ENCODE measurements at places on chromosomes 12 and 14.

DNA sequence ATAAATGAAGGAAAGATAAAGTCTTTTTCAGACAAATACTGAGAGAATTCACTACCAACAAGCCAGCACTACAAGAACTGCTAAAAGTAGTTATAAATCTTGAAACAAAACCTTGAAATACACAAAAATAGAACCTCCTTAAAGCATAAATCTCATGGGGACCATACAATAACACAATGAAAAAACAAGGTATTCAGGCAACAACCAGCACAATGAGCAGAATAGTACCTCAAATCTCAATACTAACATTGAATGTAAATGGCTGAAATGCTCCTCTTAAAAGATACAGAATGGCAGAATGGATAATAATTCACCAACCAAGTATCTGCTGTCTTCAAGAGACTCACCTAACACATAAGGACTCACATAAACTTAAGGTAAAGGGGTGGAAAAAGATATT lies 7.7 kb upstream of the IQSEC3 start:
- DNase-seq: no peak

DNA sequence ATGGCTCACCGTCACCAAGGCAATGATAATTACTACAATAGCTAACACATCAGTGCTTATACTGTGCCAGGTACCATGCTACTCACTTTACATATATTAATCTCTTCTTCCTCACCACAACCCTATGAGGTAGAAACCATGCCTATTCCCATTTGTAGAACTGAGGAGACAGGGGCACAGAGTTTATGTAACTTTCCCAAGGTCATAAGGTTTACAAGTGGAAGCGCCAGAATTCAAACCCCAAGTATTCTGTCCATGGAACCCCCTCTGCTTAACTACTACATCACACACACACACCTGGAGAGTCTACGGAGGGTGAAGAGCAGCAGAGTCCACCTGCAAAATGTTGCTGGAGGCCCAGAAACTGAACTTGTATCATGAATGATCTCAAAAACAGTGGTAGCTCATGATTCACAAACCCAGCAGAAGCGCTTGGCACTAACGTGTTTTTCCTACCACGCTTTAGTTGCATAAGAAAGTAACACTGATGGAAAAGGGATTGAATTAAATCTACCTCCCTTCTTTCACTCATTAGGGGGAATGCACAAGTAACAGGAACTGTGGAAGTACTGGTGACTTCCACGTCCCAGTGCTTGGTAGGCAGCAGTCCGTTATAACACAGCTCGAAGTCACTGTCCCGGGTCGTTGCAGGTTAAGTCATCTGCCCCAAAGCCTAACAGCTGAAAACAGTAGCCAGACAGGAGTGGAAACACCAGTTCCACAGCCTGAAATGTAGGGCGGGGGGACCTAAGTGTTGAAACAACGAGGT lies 2.0 kb downstream of the ITPR2 start:
- no peak for DNase-seq

DNA sequence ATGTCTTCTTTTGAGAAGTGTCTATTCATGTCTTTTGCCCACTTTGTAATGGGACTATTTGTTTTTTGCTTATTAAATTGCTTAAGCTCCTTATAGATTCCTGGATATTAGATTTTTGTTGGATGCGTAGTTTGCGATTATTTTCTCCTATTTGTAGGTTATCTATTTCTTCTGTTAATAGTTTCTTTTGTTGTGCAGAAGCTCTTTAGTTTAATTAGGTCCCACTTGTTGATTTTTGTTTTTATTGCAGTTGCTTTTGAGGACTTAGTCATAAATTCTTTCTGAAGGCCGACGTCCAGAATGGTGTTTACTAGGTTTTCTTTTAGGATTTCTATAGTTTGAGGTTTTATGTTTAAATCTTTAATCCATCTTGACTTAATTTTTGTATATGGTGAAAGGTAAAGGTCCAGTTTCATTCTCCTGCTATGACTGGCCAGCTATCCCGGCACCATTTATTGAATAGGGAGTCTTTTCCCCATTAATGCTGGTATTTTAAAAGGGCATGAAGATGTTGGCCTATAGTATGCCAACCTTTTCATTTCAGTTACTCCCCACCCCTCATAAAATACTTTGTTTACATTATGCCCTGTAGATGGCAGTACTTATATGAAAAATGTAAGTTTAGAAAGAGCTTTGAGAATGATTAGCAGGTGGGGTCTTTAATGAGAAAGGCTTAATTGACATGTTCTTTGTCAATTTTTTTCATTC lies 62.9 kb upstream of the PSMA6 start:
- DNase-seq: no peak

- no peak for DNase-seq
These were observed 86.2 kb upstream of the CSRP2 start for GRCh38 chr12:76964784-76965571.

DNA sequence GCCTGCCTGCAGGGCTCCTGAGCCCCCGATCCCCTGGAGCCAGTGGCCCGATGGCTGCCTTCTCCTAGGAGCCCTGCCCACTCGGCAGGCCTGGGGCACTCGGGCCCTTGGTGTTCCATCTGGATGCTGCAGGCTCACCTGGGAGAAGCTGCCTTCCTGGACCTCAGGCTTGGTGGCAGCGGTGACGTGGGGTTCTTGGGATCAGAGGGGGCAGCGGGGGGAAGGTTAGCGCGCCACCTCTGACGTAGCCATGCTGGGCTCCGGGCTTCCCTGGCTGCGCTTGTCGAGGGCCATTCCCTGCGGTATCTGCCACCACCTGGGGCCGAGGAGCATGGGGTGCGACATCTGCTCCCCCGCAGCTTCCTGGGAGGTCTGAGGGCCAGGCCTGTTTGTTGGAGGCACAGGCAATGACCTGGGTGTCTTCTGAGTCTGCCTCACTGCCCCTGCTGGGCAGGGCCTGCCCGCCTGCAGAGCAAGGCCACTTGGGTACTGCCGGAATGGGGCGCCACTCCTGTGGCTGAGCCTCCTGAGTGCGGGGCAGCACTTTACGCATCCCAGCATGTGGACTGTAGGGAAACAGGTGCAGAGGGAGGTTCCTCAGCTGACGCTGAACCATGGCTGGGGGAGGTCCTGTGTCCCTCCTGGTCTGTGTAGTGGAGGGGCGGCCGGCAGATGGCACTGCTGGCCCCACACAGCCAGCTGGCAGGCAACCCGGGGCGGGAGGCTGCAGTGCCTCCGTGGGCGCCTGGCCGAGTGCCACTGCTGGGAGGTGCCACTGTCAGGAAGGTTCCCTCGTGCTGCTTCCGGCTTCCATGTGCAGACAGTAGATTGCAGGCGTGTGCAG lies 20.3 kb downstream of the MTA1 start:
- DNase-seq: peak; percentile 38

DNA sequence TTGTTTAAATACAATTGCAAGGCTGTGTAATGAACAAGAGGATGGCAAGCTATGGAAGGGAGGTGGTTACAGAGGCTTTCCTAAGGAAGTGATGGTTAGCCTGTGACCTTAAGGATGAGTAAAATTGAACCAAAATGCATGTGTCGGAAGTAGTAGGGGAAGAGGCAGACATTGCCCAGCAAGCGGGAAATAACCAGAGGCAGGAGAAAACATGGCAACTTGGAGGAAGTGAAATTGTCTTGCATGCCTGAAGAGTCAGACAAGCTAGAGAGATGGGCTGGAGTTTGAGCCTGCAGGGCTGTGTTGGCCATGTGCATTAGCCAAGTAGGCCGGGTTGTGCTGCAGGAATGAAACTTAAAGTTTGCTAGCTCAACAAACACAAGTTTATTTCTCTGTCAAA lies 96.2 kb downstream of the BTG1 start:
- no peak for DNase-seq

DNA sequence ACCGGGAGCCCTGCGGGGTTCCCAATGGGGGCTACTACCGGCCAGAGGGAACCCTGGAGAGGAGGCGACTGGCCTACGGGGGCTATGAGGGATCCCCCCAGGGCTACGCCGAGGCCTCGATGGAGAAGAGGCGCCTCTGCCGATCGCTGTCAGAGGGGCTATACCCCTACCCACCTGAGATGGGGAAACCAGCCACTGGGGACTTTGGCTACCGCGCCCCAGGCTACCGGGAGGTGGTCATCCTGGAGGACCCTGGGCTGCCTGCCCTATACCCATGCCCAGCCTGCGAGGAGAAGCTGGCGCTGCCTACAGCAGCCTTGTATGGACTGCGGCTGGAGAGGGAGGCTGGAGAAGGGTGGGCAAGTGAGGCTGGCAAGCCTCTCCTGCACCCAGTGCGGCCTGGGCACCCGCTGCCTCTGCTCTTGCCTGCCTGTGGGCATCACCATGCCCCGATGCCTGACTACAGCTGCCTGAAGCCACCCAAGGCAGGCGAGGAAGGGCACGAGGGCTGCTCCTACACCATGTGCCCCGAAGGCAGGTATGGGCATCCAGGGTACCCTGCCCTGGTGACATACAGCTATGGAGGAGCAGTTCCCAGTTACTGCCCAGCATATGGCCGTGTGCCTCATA lies 9.7 kb downstream of the TNS2 start:
- no peak for DNase-seq

- DNase-seq: no peak
These were observed 93.3 kb downstream of the CALM1 start for GRCh38 chr14:90489916-90490719.

- DNase-seq: no peak
These were observed 68.2 kb downstream of the DRAM1 start for GRCh38 chr12:101945369-101946232.

- no peak for DNase-seq
These were observed 10.0 kb upstream of the SLC38A4 start for GRCh38 chr12:46835785-46836184.

- DNase-seq: no peak
These were observed 8.2 kb downstream of the WBP11 start for GRCh38 chr12:14795028-14795448.

- no peak for DNase-seq
These were observed 497.6 kb downstream of the APAF1 start for GRCh38 chr12:99142651-99143050.

DNA sequence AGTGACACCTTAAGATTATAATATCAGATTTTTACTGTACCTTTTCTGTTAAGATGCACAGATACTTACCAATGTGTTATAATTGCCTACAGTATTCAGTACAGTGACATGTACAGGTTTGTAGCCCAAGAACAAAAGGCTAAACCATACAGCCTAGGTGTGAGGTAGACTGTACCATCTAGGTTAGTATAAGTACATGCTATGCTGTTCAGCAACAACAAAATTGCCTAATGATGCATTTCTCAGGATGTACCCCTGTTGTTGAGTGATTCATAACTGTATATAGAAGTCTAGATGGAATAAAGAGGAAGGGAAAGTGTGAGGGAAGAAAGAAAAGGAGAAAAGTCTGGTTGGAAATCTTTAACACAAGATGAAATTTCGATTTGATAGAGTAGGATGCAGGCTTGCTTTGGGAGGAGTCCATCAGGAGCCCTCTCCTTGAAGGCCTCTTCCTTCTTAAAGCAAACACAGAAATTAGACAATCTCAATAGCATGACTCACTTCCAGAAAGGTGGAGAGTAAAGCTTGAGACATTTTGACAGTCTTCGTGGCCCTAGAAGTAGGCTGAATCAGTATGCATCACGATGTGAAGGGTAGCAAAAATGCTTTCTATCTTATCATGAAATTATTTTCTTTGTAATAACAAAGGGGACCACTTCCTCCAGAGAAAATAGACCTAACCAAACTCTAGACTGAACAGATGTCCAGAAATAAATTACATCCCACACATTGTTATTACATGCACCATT lies 191.5 kb downstream of the SYT1 start:
- no peak for DNase-seq

GRCh38 chr14:20419419-20419818 lies 6.1 kb upstream of the TEP1 start:
- DNase-seq: no peak

GRCh38 chr12:75364919-75365318 lies 26.0 kb upstream of the GLIPR1L2 start:
- DNase-seq: no peak

- DNase-seq: no peak
These were observed 24.1 kb downstream of the ITPR2 start for GRCh38 chr12:26808766-26809476.

DNA sequence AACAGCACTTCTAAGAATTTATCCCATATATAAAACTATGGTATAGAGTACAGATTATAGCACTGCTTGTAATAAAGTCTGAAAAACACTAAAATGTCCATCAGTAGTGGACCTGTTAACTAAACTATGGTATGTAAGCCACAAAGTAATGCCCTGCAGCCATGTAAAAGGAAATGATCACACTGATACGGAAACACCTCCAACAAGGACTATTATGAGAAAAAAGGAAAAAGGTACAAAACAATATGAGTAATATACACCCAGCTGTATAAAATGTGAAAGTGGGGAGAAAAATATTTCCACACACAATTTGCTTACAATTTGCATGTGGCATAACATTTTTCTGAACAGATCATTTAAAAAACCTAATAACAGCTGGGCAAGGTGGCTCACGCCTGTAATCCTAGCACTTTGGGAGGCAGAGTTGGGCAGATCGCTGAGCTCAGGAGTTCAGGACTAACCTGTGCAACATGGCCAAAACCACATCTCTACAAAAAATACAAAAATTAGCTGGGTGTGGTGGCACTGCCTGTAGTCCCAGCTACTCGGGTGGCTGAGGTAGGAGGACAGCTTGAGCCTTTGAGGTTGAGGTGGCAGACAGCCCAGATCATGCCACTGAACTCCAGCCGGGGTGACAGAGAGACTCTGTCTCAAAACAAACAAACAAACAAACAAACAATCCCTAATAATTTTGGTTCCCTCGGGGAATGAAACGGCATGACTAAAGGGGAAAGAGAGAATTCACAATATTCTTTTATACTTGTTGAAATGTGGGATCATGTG lies 250.5 kb downstream of the MED13L start:
- DNase-seq: peak; percentile 23

- no peak for DNase-seq
These were observed 6.1 kb upstream of the CD9 start for GRCh38 chr12:6193853-6194815.

DNA sequence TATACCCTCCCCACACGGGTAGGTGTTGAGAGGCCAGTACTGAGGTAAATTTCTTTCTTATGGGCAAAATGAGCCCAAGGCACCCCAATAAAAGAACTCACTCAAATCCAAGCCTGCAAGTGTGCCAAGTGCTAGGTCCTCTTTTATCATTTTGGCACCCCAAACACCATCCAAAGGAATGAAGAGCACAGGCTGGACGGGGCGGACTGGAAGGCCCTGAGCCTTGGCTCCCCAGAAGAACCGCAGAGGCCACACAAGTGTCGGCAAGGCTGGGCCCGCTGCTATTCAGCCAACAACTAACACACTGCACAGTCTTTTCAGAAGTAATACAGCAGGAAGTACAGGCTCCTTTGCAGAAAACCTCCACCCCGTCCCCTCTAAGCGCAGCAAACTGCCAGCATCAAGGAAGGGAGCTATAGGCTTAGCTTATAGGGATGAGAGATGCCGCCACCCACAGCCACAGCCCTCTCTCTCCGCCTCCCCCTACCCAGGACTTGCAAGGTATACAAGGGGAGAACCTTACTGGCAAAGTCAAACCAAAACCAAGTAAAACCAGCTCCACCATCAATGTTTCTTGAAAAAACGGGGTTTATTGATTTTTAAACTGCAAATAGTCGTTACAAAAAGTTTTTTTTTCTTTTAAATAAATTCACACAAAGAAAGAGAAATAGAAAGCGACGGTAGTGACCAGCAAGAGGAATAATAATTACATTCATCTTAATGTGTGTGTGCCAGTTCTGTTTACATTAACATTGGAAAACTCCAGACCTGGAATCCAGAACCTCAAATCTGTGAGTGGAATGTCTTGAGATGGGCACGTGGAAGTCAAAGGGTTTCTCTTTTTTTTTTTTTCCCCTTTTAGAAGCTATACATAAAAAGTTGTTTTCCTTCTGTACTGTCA lies 5.5 kb downstream of the ZFP36L1 start:
- DNase-seq: no peak
